ENCODE measurements at places on chromosomes 3 and 15. TPM values are rescaled to one million over a fixed set of nuclear protein-coding genes. Genes with fewer than 3 reads are reported as not detected.

The CCR8 gene
- total RNA-seq = 3.7 TPM

The CX3CR1 gene
- 3.7 TPM for total RNA-seq

The CHST2 gene
- total RNA-seq = 16.3 TPM

The GOLGA8H gene
- total RNA-seq = 0.26 TPM

The ZKSCAN7 gene
- total RNA-seq = 1.9 TPM

The CCDC12 gene
- total RNA-seq = 72.7 TPM

The KIF7 gene
- total RNA-seq = 0.55 TPM

The NOX5 gene
- total RNA-seq = not detected

The EFCC1 gene
- total RNA-seq = 0.09 TPM

The FEZF2 gene
- total RNA-seq = not detected

The ZNF619 gene
- 11.0 TPM for total RNA-seq

The MCF2L2 gene
- 11.4 TPM for total RNA-seq

- no peak for DNase-seq
Measured at GRCh38 chr15:64286473-64286872, 69.5 kb downstream of the CSNK1G1 start.

DNA sequence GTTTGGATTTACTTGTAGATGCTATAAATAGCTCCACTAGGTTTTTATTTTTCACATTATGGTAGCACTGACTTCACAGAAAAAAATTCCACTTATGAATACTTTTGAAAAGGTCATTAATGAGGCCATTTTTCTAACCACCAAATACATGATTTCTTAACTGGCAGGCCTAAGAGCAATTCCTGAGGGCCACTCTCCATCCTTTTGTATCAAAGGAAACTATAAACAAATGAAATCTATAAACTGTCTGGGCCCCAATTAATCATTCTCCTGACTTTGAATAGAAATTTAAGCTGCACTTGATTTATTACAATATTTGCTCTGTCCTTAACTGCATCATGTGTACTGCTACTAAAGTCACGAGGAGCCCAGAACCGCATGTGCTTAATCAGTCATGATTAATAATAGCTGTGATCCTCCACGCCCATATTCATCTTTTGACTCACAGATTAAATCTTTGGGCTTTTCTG lies 25.1 kb upstream of the MTMR10 start:
- no peak for DNase-seq

GRCh38 chr15:26805470-26805869 lies 32.6 kb upstream of the GABRB3 start:
- no peak for DNase-seq

DNA sequence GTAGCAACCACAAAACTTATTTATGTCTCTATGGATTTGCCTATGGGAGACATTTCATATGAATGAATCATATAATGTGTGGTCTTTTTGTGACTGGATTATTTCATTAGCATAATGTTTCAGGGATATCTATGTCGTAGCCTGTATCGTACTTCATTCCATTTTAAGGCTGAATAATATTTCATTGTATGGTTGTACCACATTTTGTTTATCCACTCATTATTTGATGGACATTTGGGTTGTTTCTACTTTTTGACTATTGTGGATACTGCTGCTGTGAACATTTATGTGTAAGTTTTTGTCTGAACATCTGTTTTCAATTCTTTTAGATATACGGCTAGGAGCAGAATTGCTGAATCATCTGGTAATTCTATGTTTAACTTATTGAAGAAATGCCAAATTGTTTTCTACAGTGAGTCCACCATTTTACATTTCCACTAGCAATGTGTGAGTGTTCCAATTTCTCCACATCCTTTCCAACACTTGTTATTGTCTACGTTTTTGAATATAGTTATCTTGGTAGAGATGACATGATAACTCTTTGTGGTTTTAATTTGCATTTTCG lies 134.4 kb upstream of the DAZL start:
- no peak for DNase-seq

- DNase-seq = no peak
Measured at GRCh38 chr3:194198938-194199337, 63.0 kb downstream of the HES1 start.

- DNase-seq = no peak
Measured at GRCh38 chr3:104816716-104817115, 550.0 kb upstream of the ALCAM start.

DNA sequence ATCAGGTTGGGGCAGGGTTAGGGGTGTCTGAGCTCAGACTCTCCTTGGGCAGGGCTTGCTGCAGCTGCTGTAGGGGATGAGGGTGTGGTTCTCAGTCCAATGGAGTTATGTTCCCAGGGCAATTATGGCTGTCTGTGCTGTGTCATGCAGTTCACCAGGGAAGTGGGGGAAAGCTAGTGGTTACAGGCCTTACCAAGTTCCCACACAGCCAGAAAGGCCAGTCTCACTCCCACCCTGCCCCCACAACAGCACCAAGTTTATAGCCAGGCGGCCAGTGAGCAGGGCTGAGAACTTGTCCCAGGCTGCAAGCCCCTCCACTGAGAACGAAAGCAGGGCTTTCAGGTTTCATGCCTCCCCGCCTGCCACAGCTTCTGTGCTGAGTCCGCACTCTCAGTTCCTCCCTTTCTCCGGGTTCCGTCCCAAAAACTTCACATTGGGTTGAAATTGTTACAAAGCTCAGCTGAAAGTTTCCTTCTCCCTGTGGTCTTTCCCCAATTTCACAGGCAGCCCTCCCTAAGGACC lies 19.6 kb upstream of the CPOX start:
- DNase-seq = no peak

DNA sequence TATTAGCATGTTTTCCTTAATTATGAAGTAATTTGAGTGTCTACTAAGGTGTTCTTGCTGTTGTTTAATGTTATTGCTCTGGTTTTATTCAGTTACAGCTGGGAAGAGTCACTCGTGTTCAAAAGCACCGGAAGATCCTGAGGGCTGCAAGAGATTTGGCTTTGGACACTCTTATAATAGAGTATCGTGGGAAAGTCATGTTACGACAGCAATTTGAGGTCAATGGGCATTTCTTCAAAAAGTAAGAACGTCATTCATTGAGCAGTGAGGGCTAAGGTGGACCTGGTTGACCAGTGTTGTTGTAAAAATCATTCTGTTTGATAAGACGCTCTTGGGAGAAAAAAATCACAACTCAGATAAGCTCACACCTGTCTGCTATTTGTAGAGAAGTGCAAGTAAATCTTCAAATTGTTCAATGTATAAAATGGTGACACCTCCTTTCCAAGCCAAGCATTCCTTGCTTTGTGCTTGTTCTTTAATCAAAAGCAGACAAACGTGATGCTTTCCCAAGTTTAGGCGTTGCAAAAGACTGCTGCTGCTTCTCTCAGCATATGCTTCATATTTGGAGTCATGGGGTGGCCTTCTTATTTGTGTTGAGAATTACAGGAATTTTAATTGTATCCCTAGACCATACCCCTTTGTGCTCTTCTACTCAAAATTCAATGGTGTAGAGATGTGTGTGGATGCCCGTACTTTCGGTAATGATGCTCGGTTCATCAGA lies 44.2 kb downstream of the SETD5 start:
- no peak for DNase-seq

DNA sequence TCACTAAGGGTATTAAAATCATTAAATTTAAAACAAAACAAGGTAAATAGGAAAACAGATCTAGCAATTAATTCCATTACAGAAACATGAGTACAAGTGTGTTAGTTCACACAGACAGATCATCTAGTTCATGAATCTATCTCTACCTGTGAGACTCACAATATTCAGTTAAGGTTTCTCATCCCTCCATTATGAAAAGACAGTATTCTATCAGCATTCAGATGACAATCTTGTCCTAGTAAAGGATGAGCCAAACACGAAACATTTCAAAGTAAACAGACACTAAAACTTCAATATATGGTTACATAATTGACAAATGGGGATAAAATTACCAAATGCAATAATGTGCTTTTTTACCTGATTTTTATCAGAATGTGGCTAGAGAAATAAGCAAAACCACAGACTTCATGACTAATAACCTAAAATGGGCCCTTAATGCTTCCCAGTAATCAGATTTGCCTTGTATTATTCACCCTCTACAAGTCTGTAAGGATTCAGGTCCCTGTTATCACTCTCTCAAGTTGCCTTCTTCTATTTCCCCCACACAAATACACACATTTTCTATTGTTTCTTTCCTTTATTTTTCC lies 126.8 kb downstream of the DLG1 start:
- DNase-seq = no peak

DNA sequence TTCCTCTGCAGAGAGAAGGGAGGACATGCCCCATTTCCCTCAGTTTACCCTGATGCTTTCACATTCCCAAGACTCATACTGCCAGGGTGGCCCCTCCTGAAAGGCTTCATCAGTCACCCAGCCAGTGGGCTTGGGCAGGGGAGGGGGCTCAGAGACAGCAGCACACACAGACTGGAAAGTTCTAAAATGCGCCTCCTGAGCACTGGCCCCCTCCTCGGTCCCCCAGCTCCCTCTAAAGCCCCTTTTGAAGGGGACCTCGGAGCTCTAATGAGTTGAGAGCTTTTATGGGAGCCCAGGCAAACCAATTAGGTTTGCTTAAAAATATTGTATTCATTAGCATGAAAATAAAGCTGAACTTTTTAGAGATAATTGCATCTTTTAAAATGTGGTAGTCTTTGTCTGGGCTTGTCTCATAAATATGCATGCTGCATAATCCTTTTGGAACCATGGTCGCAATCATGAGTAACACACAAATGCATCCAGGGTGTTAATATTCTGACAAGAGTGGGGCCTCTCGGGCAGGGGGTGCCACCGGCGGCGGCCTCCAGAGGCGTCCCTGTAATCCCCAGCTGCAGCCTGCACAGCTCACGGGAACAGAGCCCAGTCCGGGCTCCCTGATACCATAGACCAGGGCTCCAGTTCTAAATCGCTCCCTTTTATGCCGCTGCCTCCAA lies 78.5 kb downstream of the RPLP1 start:
- DNase-seq = no peak

DNA sequence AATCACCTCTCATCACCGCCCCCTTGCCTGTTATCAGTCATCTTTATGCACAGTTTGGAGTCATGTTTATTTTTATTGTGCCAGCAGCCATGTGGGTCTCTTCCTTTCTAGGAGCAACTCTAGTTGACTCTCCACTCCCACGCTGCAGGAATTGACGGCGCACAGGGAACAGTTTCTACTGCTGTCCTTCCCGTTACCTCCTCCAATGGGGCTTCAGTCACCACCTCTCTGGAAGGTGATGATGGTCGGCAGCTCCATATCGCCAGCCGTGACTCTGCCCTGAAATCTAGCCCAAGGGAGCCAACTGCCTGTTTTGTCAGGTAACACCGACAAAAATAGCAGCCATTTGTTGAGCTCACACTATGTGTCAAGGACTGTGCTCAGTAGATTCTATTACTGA lies 35.6 kb upstream of the FAM107A start:
- DNase-seq = no peak

- DNase-seq = no peak
Measured at GRCh38 chr15:56199038-56199437, 44.6 kb downstream of the RFX7 start.

- no peak for DNase-seq
Measured at GRCh38 chr15:31824024-31824423, 206.3 kb upstream of the CHRNA7 start.

- DNase-seq = no peak
Measured at GRCh38 chr3:8552223-8552762, 50.7 kb downstream of the LMCD1 start.

- DNase-seq = no peak
Measured at GRCh38 chr3:115436767-115437301, 186.5 kb upstream of the GAP43 start.

DNA sequence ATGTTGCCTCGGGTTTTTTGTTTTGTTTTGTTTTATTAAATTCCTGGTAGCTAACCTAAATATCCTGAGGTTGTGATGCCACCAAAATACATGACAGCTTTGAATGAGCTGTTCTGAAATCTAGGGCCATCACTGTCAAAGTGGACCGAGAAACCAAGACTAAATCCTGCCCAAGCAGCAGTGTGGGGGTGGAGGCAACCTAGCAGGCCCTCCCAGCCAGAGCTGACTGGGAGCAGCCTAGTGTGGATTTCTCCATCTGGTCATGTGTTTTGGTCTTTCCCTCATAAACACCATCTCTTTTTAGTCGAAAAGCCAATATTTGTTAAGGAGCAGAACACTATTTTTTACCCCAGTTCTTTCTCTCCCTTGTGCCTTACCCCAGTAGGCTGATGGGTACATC lies 52.2 kb downstream of the LARS2 start:
- no peak for DNase-seq

- no peak for DNase-seq
Measured at GRCh38 chr3:9013782-9014563, 50.7 kb upstream of the RAD18 start.

DNA sequence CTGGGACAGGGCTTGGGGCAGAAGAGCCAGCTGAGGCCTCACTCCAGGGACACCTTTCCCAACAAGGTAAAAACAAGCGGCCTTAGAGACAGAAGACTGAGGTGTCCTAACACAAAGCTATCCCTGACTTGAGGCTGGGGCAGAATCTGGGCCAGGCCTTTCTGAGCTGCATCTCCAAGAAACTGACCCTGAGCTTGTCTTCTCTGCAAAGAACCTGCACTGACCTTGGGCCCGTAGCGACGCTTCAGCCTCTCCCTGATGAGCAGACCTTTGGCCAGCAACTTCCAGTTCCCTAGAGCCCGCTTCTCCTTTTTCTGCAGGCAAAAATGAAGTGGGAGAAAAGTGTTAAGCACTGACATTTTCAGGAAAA lies 22.2 kb downstream of the TMEM43 start:
- peak; percentile 15 for DNase-seq

DNA sequence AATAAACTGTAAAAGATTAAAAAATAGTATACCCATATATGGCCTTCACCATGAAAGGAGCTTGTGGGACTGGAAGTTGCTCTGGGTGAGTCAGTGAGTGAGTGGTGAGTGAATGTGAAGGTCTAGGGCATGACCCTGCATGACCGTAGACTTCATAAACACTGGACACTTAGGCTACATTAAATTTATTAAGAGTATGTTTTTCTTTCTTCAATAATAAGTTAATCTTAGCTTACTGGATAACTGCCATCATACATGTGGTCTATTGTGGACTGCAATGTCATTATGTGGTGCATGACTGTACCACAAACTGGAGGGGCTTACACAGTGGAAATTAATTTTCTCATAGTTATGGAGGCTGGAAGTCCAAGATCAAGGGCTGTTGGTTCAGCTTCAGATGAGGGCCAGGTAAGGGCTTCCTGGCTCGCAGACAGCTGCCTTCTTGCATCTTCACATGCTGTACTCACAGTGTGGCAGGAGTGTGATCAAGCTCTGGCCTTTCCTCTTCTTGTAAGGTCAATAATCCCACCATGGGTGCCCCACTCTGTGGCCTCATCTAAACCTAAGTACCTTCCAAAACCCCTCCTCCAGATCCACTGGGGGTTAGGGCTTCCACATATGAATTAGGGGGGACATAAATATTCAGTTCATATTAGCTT lies 40.8 kb upstream of the PRR23E start:
- DNase-seq = no peak

GRCh38 chr3:114800272-114801031 lies 346.6 kb downstream of the ZBTB20 start:
- DNase-seq = no peak

- no peak for DNase-seq
Measured at GRCh38 chr15:27686369-27686768, 412.7 kb downstream of the OCA2 start.

Measured in activated CD8-positive, alpha-beta memory T cell treated with anti-CD3 and anti-CD28 coated beads, Interleukin-2, amount 10 ng/mL, durations not matched to agents 7 days and 5 days (primary cell).